Hypothalamus (tissue), 51 donors: ENCODE measurements at places on chromosomes 16 and 17.

GRCh38 chr17:27424941-27425340 is 31.3 kb upstream of the KSR1 start:
- DNase-seq, result no peak

DNA sequence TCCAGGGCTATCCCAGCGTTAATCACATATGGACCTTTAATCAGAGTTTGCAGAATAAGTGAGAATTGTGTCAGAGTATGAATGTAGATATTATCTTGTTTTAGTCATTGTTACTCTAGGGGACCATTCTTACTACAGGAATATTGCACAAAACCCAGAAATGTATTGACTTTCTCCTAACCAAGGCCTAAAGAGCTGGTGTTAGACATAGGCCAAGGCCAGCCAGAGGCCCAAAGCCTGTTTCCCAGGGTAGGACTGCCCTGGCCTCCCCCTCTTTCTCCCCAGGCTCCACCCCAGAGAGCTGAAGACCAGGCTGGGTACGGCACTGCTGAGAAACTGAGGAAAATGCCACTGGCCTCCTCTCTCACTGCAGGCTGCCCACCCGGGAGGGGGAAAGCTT is 41.9 kb upstream of the MEOX1 start:
- no peak for DNase-seq

DNA sequence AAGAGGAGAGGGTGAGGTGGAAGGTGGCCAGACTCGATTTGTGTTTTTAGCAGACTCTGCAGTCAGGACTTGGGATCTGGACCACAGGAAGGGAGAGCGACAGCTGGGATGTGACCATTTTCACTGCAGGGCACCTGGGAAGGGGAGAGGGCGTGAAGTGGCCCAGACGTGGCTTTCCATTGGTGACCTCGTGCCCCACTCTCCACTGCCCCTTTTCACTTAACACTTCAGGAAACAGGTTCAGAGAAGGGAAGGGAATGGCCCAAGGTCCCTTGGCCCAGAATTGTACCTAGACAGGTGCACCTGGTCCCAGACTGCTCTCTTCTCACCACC is 22.9 kb upstream of the MPRIP start:
- no peak for DNase-seq

GRCh38 chr17:13044572-13045065 is 26.8 kb upstream of the ELAC2 start:
- DNase-seq, result no peak

- no peak for DNase-seq
Measured at GRCh38 chr16:79090966-79091365, 509.6 kb downstream of the MAF start.

- DNase-seq, result no peak
Measured at GRCh38 chr16:69522732-69523404, 42.9 kb upstream of the NFAT5 start.

GRCh38 chr17:67647482-67647881 is 70.3 kb upstream of the NOL11 start:
- no peak for DNase-seq

- DNase-seq, result no peak
Measured at GRCh38 chr17:76793775-76794174, 55.9 kb downstream of the MFSD11 start.

GRCh38 chr16:1069154-1069553 is 3.4 kb upstream of the SSTR5 start:
- DNase-seq, result no peak

- no peak for DNase-seq
Measured at GRCh38 chr17:70352834-70353233, 183.5 kb downstream of the KCNJ2 start.
